ENCODE measurements at places on chromosomes 12 and 14.

- peak; percentile 96 for DNase-seq
These were observed 99.2 kb downstream of the DIP2B start for GRCh38 chr12:50603817-50604639.

DNA sequence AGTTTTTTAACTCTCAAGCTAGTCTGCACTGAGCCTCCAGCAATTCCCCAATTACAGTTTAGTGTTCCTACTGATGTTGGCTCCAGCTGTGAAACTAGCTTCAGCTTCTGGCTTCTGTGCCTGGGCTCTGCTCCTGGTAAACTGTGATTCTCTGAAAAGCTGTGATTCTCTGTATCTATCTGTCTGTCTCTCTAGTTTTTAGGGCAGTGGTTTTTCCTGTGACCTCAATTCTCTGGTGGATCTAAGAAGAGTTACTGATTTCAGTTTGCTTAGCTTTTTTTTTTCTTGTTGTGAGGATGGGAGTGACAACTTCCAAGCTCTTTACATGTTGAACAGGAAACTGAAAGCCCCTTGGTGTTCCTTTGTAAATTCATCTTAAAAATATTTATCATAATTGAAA, 3.8 kb upstream of the HIF1A start:
- DNase-seq: peak; percentile 30

DNA sequence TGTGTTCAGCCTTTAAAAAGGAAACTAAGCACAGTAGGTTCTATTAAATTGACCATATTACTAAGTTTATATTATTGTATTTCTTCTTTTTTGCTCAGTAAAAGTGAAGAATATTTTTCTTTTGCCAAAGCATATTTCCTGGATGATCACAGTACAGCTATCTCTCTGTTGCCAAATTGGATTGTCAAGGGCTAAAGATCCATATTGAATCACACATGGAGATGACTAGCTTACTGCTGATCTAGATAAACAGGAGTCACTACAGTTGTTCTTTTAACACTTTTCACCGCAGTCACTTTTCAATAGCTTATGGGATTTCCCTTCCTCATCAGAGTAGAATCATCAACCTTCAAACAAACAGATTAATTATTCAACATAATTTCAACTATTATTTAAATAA, 78.6 kb downstream of the LRRC9 start:
- no peak for DNase-seq

- no peak for DNase-seq
These were observed 21.1 kb downstream of the OR6J1 start for GRCh38 chr14:22623047-22623446.

DNA sequence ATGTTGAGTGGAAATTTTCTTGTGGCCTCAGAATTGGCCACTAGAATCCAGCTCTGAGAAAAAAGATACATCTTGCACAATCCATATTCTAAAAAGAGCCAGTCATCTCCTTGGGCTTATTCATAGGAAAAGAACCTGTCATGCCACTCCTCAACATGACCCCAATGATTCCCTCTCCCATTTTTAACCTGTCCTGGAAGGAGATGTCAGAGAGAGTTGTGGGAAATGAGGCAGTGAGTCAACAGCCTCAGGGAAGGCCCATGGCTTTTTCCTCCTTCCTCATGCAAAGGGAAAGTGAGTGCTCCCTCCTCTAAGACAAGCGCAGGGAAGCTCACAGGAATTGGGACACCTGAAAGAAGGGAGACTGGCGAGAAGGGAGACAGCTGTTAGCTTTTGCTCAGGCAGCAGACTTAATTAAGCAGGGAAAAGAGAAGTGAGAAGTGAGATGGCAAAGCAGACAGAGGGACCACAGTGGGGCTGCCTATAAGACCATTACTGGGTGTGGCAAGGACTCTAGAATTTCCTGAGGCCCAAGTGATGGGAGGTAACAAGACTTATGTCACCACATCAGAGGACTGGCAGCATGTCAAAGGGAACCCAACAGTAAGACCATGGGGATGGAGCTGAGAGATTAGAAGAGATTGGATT, 10.2 kb upstream of the DHRS7 start:
- no peak for DNase-seq

DNA sequence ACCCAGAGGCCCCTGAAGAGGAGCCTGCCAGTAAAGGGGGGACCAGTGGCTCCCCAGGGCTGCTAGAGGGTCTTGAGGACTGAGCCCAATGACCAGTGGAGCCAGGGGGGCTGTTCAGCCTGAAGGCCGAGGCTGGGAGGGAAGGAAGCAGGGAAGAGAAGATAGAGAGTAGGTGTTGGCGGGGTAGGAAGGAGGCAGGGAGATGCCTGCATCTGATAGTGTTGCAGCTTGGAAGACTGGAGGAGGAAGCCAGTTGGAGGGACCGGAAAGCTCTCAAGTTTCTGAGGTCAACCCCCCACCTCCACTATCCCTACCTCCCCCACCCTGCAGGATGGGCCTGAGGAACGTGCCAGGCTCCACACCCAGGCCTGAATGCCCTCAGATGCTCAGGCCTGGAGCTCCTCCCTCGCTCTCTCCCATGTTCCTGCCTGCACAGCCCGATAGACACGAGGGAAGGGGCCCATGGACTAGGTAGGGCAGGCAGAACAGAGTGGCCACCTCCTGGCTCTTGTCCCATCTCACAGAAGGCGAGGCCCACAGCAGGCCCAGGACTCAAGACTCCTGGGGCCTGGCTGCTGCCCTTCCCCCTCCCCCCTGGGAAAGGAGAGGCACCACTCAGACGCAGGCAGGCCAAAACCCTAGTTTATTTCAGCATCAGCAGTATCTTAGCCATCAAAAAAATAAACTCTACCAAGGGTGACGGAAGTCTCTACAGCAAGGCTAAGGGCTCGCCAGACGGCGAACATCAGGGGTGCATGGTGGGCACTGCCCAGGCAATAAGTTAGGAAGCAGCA, 3.4 kb downstream of the CKB start:
- DNase-seq: peak; percentile 33

- no peak for DNase-seq
These were observed 75.6 kb downstream of the LMO3 start for GRCh38 chr12:16530268-16530850.

DNA sequence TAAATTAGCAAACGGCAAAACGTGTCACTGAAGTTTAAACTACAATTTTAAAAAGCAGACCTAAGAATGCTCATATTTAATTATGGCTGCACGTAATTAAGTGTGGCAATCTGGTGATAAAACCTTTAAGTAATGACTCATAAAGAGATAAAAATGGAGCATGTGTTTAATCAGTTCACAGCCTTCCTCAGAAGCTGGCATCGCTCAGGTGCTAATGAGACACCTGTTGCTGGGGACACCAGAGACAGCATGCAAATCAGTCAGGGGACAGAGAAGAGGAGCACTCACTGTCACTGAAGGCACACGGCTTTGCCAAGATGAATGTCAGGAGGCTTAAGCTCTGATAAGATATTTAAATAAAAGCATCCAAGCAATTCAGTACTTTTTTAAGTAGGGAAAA, 840.3 kb downstream of the GALC start:
- no peak for DNase-seq

- DNase-seq: no peak
These were observed 75.8 kb upstream of the CNTN1 start for GRCh38 chr12:40616383-40616915.

GRCh38 chr14:105059035-105059924, 6.0 kb downstream of the GPR132 start:
- DNase-seq: no peak

GRCh38 chr14:30748343-30748742, 126.0 kb upstream of the COCH start:
- no peak for DNase-seq

DNA sequence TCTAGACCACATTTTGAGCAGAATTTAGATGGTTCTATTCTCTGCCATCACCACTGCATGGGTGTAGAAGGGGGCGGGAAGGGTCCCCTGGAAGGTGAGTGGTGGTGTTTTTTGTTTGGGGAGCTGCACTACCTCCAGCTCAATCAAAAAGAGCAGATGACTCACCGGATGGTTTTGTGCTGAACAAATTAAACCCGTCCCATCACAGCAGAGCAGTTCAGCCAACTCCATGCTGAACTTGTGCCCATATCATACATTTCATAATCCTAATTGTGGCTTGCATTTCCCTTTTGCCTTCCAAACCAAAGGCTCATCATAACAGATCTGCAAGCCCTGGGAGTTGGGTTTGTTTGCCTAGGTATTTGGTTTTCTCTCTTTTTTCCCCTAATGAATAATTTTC, 53.0 kb upstream of the RPH3A start:
- DNase-seq: peak; percentile 8

GRCh38 chr12:56864318-56864717, 69.9 kb downstream of the SDR9C7 start:
- DNase-seq: no peak

DNA sequence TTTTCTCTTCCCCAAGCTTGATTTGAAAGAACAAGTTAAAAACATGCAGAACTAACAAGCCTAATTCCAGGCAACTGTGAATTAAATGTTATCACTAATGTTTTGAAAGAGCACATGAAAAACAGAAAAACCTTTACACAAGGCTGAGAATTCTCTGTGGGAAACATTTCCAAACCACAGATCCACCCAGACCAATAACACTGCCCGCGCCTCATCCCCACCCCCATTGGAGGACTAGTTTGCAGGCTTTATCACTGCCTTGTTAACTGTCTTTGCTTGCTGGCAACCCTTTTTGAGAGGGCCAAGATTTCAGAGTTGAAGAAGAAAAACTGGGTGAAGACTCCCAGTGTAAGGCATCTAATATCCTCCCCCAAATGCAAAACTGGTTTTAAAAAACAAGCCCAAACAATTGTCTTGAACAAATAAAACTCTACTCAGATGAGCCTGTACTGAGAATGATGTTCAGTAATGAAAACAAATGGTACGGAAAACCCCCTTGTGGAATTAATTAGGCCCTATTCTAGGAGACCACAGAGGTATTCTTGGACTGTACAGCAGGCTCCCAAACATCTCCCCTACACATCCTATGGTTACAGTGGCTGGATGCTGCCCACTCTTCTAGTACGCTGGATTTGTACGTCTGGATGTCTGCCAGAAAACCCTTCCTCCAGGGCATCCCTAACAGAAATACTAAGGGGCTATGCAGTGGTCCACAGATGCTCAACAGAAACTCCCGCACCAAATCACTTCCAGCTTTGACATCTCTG, 5.8 kb downstream of the MAX start:
- DNase-seq: peak; percentile 77

GRCh38 chr14:56082880-56083279, 35.3 kb upstream of the PELI2 start:
- no peak for DNase-seq

GRCh38 chr12:28388879-28389278, 198.6 kb downstream of the CCDC91 start:
- no peak for DNase-seq

DNA sequence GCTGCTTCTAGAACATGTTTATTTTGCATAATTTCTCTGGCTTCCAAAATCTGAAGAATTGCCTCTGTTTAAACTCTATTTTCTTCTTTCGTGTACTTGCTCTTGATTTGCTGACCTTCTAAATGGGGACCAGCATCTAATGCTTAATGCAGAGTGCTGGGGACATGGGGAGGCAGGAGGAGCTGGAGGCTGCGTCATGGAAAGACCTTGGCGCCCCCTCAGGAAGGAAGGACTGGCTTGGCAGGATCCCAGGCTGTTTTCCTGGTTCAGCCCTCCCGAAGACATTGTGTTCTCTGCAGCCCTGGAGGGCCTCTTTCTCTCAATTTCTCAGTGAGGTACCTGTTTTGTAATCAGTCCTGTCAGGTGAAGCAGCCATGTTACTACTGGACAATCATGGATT, 5.5 kb downstream of the PRKCH start:
- DNase-seq: peak; percentile 73

GRCh38 chr12:51432921-51433320, 8.3 kb downstream of the SLC4A8 start:
- DNase-seq: no peak

- peak; percentile 86 for DNase-seq
These were observed at the start of gene NUDT14 for GRCh38 chr14:105180592-105181548. Gene NUDT14, minus strand, starts transcription at chr14:105181312. Its CDS starts 103 bp downstream, at chr14:105181209.

- peak; percentile 40 for DNase-seq
These were observed 2.6 kb downstream of the CCDC85C start for GRCh38 chr14:99601361-99601831.

- no peak for DNase-seq
These were observed 820.1 kb downstream of the TMTC2 start for GRCh38 chr12:83506841-83507240.

DNA sequence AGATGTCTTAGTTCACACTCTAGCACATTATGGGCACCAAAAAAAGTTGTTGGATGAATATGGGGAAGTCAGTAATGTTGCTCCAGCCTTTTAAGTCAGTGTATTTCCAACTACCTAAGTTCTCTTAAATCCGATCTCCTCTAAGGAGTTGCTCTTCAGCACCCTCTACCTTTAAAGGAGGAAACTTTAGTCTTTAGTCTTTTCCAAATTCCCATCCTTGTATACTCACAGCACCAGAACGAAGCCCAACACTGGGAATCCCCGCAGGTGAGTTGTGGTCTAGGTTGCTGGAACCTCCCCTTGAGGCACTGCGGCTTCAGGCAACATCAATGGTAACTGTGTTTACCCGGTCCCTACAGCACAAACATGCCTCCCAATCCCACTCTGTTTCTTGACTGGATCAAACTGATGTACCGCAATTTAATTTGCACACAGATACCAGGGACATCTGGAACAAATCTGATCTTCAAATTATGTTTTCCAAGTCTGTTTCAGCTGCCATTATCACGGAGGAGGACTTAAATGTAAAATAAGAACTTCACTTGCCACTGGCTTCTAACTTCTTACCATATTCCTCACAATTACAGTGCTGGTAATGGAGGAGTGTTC, 179.0 kb downstream of the FOXN3 start:
- DNase-seq: no peak

Measured in cardiac muscle cell (in vitro differentiated cells and primary cell).